ENCODE measurements at places on chromosomes 5 and 9. TPM values are rescaled to one million over a fixed set of nuclear protein-coding genes. Genes with fewer than 3 reads are reported as not detected.

Gene BTNL9
- total RNA-seq, result 114 TPM

Gene TRPM3
- 0.30 TPM for total RNA-seq

- peaks cover 24% of the 10 kb centered on the region for H3K4me1 ChIP-seq
- H3K36me3 ChIP-seq, result no peaks in the 10 kb centered on the region
- DNase-seq, result no peak
- no peak overlapping the region for H3K27ac ChIP-seq
- H3K4me3 ChIP-seq, result peak overlapping the region; percentile 47
- no peaks in the 10 kb centered on the region for H3K27me3 ChIP-seq
Observed at GRCh38 chr9:129664746-129665388, 580 bp upstream of the PRRX2 start.

DNA sequence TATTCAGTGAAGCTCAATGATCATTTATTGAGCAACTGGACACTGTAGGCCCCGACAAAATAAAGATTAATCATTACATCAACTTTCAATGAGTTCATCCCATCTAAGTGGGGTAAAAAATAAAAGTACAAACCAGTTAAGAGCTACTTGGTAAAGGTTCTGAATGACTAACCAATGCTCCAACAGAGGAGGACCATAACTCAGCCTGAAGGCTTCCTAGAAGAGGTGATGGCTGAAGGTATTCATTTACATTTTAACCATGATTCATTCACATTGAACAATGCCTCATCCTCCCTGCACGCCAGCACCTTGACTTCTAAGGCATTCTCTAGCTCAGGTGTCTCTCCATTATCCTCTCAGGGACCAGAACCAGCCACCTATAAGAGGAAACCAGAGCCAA, 201.4 kb downstream of the ZNF462 start:
- no peak overlapping the region for H3K4me3 ChIP-seq
- no peaks in the 10 kb centered on the region for H3K4me1 ChIP-seq
- H3K27me3 ChIP-seq, result no peaks in the 10 kb centered on the region
- H3K36me3 ChIP-seq, result no peaks in the 10 kb centered on the region

Data from upper lobe of left lung (tissue), 6 donors.